Mucosa of gallbladder (tissue), 1 donor: ENCODE measurements at places on chromosomes 6 and 20. TPM values are rescaled to one million over a fixed set of nuclear protein-coding genes. Genes with fewer than 3 reads are reported as not detected.

Gene ABRACL
- 30.9 TPM for total RNA-seq

Gene AVP
- not detected for total RNA-seq

- no peak for DNase-seq
Observed at GRCh38 chr6:10205892-10206291, 209.0 kb downstream of the TFAP2A start.

GRCh38 chr6:120648713-120649112, 685.6 kb downstream of the TBC1D32 start:
- DNase-seq, result no peak

DNA sequence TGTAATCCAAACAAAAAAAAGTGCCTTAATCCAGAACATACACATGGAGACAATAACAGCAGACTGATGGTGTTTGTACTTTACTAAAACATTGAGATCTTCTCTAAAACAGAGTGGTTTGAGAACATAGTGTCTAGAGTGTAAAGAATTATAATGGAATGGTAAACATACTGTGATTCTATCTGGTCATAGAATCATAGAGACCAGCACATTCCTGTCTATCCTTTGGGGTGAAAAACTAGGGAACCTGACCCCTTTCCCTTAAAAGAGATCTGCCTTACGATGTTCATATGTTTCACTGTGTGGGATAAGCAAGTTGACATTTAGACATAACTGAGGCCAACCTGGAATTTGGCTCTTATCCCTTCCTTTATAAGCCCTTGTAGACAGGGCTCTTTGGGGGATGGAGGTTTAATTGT, 55.7 kb downstream of the TRMT11 start:
- no peak for DNase-seq

DNA sequence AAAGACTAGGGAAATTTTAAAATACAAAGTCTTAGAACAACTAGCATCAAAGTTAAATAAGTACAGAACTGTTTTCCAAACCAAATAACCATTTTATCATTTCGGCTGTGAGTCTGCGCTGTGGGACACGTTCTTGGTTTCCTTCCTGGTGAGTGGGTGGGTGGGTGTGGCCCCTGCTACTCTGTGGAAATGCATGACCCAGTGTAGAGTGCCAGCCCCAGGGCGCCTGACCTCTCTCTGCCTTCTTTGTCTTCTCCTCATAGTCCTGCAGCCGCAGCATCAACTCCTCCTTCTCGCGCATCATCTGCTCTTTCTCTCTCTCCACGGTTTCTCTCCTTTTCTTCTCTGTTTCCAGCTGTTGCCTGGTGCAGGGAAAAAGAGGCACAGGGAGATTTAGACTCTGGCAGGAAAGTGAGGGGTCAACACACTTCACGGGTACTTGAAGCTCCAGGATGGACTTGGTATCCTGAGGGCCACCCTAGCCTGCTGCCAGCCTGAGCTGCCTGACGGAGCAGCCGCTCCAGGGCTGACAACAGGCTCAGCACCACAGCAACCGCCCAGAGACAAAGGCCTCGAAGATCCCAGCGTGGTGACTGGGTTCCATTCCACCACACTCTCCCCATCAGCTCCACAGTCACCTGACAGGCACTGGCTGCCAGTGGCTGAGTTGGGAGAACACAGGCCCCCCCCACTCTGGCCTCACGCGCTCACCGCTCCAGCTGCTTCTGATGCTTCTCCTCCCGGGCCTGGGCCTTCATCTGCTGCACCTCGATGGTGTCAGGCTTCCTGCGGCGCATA, 48.4 kb downstream of the EZR start:
- no peak for DNase-seq

GRCh38 chr20:50919567-50919966, 11.7 kb downstream of the ADNP start:
- DNase-seq, result no peak

DNA sequence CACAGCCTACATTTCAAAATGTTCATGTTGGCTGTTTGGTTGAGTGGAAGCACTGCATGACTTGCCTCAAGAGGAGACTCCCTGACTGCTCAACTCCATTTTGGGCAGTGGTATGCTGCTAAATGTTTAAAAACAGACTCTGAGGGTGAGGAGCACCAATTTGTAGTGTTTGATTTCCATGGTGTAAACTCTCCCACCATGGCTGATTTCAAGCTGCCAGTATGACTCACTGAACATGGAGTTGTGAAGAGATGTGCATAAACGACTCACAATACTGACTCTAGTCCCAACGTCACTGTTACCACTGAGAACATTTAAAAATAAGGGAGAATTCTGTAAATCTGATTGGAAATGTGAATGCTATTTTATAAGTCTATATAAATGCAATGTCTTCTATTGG, 70.4 kb downstream of the BACH2 start:
- no peak for DNase-seq

GRCh38 chr20:37541326-37541725, 13.7 kb upstream of the BLCAP start:
- DNase-seq, result no peak

GRCh38 chr20:36574366-36575135, 1.2 kb downstream of the TGIF2 start:
- DNase-seq, result peak; percentile 27

GRCh38 chr20:56748476-56749377, 119.6 kb downstream of the TFAP2C start:
- no peak for DNase-seq

DNA sequence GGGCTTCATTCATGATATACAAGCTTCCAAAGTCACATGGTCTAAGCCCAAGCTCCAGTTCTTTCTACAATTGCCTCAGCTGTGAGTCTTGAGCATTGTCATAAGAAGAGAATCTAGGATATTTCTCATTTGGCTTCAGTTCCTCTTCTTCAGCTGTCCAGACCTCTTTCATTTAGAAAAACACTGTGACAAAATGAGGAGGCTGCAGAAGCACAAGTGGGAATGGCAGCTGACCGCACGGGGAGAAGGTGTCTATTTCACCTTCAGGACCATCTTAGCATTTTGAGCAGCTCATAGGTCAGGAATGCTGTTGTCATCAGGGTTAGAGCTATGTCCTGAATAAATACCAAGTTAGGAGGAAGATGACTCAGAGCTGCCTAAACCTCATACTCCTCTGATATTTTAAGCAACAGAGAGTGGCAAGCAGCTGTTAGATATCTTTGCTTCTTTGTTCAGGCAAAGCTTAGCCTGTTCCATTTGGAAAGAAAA, 390.1 kb upstream of the CITED2 start:
- peak; percentile 29 for DNase-seq

DNA sequence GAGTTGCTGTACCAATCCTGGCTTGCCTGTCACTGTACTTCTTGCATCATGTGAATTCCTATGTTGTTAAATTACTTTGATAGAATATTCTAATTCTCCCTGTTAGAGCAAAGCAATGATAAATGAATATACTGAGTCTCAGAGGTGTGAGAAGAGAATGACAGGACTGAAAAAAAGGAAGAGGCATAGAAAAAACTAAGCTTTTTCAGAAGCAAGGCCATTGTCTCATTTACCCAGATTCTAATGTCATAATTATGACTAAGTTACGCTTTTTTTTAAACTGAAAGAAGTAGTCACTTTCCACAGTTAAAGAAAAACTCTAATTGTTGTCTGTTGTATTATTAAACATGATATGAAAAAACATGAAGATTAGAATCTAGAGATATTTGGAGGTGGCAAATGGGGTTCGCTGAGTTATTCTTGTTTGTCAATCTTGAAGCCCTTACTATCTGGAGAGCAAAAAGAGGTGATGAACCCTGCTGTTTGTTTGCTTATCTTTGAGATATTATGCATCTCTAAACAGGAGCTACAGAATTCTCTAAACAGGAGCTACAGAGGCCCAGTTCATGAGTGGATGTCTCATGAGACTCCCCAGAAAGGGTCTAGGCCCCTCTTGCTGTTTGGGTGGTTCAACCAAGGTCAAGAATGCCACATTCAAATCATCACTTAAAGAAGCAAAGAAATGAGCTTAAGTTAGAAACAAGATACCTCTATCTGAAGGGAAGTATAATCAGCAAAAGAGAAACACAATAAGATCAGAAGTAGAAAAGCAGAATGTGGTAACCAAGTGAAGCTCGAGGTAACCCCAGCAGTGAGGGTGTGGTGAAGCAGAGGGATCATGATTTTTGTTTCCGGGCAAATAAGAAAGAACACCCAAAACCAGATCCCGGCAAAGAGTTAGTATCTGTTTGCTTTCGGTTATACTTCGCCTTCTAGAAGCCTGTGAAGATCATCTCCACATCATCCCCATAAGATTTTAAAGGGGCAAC, 33.3 kb upstream of the THEMIS start:
- no peak for DNase-seq

- DNase-seq, result no peak
Observed at GRCh38 chr20:18187020-18187419, 49.4 kb downstream of the KAT14 start.

GRCh38 chr6:77762386-77762785, 109.5 kb downstream of the MEI4 start:
- DNase-seq, result no peak

GRCh38 chr6:10259671-10260070, 155.2 kb downstream of the TFAP2A start:
- no peak for DNase-seq
